ENCODE measurements at places on chromosomes 4 and X. TPM values are rescaled to one million over a fixed set of nuclear protein-coding genes. Genes with fewer than 3 reads are reported as not detected.

- no peak for DNase-seq
Measured at GRCh38 chrX:130299279-130300009, 30.7 kb upstream of the ZNF280C start.

TSC22D3 gene
- total RNA-seq: 139 TPM

NHSL2 gene
- total RNA-seq: 4.7 TPM

DNA sequence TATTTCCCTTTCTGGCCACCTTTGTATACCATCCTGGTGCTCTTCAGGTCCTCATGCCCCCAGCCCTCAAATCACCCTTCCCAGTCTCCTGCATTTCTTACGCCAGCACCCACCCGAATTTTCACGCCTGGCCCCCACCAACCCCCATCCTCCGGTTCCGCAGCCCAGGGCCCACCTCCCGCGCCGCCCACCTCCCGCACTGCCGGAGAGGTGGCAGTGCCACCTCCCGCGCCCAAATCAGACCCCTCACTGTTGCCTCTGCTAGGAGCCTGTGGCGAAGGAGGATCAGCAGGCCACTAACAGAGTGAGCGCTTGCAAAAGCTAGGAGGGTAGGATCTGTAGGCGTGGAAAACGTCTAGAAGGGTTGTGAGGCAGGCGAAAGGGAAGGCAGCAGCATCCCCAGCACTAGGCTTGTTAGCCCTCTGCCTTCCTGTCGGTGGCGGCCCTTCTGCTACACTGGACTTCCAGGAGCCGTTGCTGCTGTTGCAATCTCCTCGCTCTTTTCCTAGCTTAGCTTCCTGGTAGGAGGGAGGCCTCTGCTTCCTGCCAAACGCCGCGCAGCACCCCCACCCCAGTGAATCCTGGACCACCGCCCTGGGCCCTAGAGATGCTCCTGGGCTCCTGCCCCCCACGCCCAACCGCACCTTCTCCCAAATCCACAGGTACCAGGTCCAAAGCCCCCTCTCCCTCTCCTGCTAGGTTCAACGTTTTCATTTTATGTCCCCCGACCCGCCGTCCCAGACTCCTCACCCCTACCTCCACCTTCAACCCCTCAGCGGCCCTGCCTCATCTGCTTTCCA lies 51.0 kb downstream of the SPIN2B start:
- no peak for DNase-seq

DNA sequence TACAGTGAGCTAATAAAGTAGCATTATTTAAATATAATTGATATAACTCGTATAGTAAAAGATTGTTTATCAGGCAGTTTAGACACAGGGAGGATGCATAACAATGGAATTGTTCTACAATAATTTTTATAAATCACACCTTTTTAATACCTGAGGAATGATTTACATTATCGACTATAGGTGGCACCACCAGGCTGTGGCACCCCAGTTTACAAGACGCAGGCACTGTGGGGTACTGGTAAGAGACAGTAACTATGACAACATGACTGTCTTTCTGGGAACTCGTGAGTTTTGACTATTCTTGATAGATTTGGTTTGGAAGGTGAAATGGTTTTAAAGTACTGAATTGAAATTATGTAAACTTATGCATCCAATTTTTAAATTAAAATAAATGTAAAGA lies 27.1 kb upstream of the STBD1 start:
- no peak for DNase-seq

DNA sequence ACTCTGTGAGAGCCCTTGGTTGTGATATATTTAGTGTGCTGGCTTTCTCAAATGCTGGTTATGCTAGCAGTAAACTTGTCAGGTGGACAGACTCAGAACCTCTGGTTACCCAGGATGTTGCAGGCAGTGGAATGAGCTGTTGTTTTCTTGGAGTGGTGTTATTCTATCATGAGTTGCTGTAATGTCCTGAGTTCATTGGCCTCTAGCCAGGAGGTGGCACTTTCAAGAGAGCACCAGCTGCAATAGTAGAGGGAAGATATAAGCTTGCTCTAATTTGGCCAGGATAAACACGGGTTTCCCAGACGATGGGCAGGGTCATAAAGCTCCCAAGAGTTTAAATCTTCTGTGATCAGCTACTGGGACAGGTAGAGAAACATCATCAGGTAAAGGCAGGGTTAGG lies 95.0 kb upstream of the UBQLN2 start:
- DNase-seq: no peak

DGKK gene
- total RNA-seq: not detected

GLOD5 gene
- not detected for total RNA-seq

TNIP3 gene
- total RNA-seq: 1.1 TPM

SPANXA1 gene
- total RNA-seq: not detected

MBNL3 gene
- total RNA-seq: 3.9 TPM

DNA sequence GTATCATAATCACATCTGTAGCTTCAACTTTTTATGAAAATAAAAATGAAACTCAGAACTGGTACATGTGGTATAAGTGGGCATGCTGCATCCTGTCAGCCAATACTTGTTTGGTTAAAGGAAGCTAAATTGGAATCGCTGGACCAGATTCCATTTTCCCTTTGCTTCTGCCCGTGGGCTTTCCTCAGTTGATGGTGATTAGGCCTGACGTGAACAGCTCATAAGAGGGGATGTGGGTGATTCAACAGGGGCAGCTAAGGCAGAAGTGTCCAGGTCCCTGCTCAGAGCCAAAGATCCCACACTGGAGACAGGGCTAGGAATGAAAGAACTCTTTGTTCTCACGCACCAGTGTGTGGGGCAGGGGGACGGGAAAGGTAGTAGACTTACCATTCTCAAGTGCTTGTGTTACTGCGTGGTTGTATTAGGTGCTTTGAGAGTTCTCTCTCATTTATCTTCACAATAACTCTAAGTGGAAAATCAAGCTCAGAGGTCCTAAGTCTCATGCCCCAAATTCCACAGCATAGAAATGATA lies 63.2 kb upstream of the GUCY1A1 start:
- DNase-seq: no peak

- no peak for DNase-seq
Measured at GRCh38 chr4:76736414-76736813, 161.5 kb downstream of the SOWAHB start.

- no peak for DNase-seq
Measured at GRCh38 chr4:14294611-14295010, 667.1 kb upstream of the BOD1L1 start.

- DNase-seq: no peak
Measured at GRCh38 chr4:70842761-70843435, 3.2 kb upstream of the GRSF1 start.

DNA sequence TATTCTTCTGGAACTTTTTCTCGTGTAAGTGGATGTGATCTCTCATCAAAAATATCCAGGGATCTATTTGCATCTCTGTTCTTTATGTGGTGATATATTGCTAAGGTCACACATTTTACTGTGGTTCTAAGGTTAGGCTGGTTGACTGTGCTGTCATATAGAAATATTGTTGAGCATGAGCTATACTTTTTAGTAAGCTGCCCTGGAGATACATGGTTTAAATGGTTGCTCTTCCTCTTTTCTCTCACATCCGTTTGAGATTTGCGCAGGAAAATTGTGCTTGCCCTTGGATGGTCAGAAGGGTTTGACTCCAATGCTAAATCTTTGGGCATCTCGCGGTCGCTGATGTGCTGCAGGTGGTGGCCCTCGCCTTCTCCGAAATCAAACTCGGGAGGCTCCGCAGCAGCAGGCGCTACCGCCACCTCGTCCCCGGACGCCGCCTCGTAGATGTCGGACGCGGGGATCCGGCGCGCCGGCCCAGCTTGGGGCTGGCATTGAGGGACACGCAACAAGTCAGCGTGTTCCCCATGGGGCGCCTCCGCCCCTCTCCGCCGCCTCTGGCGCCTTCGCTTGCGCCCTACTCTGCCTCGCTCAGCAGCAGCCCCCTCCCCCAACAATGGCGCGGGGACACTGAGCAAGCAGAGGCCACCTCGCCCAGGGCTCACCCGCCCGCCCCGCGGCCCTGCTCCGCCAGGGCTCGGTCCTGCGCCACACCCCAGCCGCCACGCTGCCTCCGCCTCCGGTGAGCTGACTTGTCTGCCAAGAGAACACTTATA lies 154.5 kb downstream of the MSN start:
- DNase-seq: no peak

- no peak for DNase-seq
Measured at GRCh38 chrX:142499992-142500391, 294.9 kb upstream of the MAGEC2 start.

DNA sequence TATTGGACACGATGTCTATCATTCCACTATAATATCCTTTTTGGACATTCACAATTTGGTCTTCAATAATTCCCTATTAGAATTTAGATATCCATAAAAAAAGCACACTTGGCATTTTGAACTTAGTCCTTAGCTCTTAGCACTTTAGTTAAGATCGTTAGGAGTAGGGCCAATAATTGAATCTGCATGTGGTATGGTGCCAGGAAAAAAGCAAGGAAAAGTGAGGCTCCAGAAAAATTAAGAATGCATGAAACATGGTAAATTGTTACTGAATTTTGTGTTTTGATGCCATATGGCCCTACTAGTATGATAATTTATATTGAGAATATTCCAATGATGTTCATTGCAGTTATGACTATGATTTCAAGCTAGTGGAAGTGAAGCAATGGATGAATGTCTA lies 53.6 kb upstream of the TEX13A start:
- DNase-seq: no peak

GRCh38 chr4:78811034-78811433 lies 34.9 kb downstream of the BMP2K start:
- no peak for DNase-seq

TMEM156 gene
- total RNA-seq: 2.1 TPM

GRCh38 chrX:120732461-120732860 lies 102.6 kb upstream of the C1GALT1C1 start:
- no peak for DNase-seq

ANK2 gene
- total RNA-seq: 707 TPM

- no peak for DNase-seq
Measured at GRCh38 chr4:112854420-112854819, 195.0 kb upstream of the ANK2 start.

GRCh38 chrX:106612393-106612763 lies 600 bp downstream of the RADX start:
- DNase-seq: no peak

DNA sequence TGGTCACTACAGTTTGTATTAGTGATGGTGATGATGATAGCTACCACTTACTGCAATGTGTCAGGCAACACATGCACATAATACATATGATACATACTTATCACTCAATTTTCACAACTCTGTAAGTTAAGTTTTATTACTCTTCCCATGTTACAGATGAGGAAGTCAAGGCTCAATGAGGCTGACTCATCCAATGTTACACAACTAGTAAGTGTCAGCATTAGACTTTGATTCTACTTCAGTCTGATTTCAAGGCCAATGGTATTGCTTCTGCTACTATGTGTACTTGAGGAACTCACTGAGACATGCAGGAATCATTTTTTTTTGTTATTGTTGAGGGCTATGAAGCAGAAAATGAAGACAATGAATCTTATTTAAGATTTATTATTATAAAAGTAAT lies 96.4 kb upstream of the TRPC5OS start:
- no peak for DNase-seq

DNA sequence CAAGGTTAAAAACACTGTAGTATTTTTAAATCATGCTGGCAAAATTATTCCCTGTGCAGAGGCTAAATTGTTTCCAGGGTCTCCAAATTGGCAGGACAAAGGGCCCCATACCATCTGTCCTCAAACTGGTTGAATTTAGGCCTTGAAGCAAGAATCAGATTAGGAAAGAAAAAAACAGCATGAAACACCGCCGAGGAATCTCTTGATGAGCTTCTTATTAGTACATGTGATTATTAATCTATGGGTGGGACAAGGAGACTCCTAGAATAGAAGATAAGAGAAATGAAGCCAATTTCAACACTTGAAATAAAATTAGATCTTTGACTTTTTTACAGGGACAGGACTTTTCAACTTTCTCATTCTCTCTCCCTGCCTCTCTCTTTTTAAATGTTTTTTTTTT lies 7.1 kb upstream of the CLNK start:
- DNase-seq: no peak

ARHGEF6 gene
- 32.1 TPM for total RNA-seq

TMPRSS11B gene
- not detected for total RNA-seq

SCD5 gene
- total RNA-seq: 263 TPM

- no peak for DNase-seq
Measured at GRCh38 chr4:183370786-183371185, 48.6 kb upstream of the CLDN24 start.

- no peak for DNase-seq
Measured at GRCh38 chr4:156774422-156774821, 197.2 kb downstream of the PDGFC start.

Data from dorsolateral prefrontal cortex (tissue), 122 donors.